Stimulated activated CD8-positive, alpha-beta memory T cell treated with anti-CD3 and anti-CD28 coated beads, Interleukin-2, amount 100 ng/mL, for 1 hour (primary cell): ENCODE measurements at places on chromosomes 1 and 21.

DNA sequence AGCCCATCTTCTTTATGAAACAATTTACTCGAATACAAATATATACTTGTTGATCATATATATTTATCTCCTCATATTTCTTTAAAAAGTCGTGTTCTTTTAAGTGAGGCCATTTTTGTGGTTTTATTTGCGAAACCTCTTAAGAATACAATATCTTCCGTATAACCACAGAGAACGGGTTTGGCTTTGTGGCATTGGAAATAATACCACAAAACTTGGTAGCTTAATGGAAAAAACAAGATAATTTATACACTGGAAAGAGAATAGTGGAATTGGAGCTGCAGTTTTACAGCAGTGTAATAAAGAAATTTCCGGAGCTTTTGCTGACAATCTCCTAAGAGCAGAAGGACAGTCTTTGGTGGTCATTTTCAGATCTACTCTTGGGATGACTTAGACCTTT is 29.4 kb downstream of the PTGFR start:
- DNase-seq: no peak

DNA sequence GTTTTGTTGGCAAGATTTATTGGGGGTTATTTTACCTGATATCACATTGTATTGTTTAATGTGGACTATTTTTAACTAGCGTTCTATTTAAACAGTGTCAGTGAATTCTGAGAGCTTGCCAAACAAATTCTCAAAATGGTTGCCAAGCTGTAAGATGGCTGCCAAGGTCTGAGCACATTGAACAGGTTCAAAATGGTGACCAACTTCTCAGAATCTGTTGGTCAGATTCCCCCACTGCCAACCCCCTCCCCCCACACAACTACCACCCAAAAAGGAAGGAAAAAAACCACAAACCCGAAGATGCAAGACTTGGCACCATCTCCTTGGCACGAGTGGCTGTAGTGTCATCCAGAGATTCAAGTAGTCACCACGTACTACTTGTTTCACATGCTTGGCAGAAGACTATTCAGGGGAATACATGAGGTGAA is 159.1 kb downstream of the NFIA start:
- no peak for DNase-seq

DNA sequence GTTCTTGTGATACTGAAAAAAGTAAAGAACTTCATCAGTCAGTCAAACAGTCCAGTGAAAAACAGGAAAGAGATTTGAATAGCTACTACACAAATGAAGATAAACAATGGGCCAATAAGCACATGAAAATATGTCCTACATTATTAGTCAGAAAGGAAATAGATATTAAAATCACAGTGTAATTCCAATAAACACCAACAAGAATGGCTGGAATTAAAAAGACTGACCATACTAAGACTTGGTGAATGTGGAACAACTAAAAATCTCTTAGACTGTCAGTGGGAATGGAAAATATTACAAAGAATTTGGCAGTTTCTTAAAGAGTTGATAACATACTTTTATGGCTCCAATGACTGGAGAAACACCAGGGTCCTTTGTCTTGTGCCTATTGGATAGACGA is 241.8 kb upstream of the USP24 start:
- no peak for DNase-seq

DNA sequence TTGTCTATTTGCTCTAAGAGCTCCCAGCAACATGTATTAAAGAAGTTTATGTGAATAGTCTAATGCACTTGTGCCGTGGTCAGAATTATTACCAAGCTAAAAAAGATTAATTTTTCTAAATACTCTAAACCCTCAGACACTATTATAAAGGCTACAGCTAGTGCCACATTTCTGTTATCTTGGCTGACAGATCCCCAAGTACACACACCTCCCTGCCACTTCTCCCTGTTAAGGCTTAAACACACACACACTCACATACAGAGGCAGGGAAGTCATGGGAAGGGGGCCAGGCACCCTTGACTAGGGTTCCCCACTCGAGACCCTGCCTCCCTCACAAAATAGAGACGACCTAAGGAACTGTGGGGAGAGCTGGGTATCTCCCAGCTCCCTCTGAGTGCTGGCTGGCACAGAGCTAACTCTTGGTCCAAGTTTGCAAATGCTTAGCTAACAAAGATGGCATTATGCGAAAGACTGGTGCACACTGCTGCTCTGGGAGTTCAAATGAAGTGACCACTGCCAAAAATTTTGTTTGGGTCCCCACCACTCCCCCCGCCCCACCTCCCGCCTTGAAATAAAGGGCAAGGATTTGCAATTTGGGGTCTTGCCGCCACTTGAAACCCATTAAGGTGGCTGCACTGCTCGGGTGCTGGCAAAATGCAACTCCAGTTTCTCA is 9.8 kb downstream of the SSBP3 start:
- no peak for DNase-seq

GRCh38 chr1:193060938-193061337 is 1.5 kb downstream of the RO60 start:
- no peak for DNase-seq

DNA sequence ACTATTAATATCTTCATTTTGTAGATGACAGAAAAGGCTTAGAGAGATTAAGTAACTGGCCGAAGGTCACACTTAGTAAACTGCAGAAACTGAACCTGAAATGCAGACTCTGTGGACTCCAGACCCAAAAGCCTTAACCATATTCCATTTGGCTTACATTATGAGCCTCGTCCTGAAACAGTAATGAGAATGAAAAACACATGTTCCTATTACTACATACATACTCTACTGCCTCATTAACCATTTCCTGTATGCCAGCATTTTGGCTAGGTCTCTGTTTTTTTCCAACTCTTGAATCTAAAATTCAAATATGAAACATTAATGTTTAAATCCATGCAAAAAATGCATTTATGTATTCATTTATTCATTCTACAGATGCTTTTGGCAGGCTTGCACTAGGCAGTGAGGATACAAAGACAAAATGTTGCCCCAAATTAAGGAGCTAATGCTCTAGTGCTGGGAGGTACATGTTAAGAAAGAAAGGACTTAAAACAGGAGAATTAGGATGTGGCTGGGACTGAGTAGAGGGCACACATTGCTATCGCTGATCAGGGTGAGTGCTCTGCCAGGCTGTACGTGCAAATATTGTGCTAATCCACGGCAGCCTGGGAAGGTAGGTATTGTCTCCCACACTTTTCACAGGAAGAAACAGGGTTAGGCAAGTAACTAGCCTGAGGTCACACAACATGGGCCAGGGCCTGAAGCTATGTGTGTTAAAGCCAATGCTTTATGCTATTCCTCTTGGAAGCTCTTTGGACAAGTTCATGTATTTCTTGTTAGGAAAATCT is 14.0 kb downstream of the DEGS1 start:
- no peak for DNase-seq

GRCh38 chr1:52926864-52927211 is 238 bp upstream of the SCP2 start:
- no peak for DNase-seq

GRCh38 chr1:17397910-17398695 is 26.1 kb downstream of the PADI6 start:
- no peak for DNase-seq

GRCh38 chr1:5481889-5482288 is 510.3 kb downstream of the NPHP4 start:
- DNase-seq: peak; percentile 9
